ENCODE measurements at places on chromosomes 11 and 22.
A peak's percentile ranks its signal among the peaks of the same experiment; 100 is the strongest.

DNA sequence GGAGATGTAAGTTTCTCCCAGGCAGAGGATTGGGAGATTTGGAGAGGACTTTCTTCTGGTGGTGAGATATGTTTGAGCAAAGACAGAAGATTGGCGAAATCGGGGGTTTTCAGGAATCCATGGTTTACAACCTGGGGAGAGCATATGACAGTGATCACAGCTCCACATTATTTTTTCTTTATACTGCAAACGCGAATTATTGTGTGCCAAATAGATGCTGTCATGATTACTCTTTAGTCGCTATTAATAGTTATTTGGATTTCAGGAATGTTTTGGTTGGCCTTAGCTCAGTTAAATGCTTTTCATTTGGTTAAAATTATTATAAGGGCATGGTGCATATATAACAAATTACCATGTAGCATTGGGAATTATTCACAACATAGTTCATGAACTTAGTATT lies 15.2 kb downstream of the ATXN10 start:
- no peak for DNase-seq

GRCh38 chr11:8081591-8082250 lies 710 bp downstream of the TUB start:
- no peak for DNase-seq

DNA sequence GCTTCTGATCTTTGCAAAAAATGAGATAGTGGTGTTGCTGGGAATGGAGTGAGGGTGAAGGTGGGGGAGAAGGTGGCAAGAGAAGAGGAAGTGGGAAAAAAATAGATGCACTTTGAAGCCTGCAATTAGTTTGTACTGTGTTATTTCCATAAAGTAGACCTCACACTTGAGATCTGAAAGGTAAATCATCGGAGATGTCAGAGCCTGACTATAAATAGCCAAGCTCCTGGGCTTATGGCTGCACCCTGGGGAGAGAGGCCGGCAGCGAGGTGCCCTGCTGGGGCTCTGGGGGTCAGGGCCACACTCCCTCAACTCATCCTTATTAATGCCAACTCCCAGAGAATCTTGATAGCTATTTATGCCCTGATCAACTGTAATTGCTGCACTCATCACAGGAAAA lies 134.4 kb downstream of the NXPE2 start:
- no peak for DNase-seq

DNA sequence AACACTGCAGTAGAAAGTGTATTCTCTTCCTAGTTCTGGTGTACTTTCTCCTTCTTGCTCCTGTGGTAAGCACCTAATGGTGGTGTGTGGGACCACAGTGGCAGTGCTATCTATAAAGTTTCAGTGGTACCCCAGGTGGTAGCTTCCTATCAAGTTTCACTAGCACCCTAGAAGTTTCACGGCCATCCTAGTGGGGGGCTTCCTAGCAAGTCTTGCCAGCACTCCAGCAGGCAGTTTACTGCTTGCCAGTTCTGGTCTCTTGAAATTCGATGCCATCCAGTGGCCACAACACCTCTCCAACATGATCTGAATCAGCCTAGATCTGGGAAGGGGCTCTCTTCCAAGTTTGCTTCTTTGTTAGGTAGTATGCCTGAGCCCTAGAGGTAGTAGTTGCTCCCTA lies 229.6 kb downstream of the SWAP70 start:
- no peak for DNase-seq

DNA sequence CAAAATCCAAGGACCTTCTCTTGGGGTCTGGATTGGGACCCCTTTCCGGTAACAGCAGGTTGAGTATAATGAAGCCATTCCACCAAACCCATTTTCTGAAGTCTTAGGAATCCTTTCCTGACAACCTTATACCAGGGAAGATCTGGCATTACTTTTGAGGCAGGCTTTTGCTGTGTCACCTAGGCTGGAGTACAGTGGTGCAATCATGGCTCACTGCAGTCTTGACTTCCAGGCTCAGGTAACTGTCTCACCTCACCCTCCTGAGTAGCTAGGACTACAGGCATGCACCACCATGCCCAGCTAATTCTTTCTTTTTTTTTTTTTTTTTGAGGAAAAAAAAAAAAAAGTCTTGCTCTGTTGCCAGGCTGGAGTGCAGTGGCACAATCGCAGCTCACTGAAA lies 55.8 kb upstream of the TREH start:
- DNase-seq: no peak

DNA sequence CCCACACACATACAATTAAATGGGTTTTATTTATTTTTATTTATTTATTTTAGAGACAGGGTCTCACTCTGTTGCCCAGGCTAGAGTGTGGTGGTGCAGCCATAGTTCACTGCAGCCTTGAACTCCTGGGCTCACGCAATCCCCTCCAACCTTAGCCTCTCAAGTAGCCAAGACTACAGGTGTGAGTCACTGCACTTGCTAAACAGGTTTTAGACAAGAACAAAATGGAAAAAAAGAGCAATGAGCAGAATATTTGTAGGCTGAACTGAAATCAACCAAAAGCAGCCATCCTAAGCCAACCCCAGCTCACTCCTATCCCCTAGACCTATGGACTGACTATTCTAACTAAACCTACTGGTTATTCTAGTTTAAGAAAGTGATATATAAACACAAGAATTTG lies 37.8 kb downstream of the MRE11 start:
- DNase-seq: no peak

DNA sequence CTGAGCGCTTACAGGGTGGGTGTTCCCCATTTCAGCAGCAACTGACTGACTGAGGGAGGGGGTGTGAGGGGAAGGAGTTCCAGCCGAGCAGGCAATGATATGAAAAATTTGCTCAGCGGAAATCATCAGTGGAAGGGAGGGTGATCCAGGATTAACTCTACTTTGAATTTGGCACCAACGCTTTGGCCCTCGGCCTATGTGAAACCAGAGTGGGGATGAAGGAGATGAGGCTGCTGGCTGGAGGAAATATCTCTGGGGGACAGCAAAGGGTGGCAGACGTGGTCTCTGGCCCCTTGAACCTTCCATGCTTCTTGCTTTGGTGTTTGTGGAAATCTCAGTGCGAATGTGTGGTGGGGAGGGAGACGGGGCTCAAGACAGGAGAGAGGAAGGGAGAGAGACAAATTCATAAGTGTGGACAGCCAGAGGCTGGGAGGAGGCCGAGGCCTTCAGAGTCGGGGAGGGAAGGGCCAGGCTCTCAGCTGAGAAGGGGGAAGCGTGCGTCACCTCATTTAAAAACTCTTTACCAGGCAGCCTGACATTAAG lies 83.6 kb downstream of the FDX1 start:
- DNase-seq: no peak

- DNase-seq: no peak
These were observed 96.1 kb downstream of the FDX1 start for GRCh38 chr11:110525883-110526282.

DNA sequence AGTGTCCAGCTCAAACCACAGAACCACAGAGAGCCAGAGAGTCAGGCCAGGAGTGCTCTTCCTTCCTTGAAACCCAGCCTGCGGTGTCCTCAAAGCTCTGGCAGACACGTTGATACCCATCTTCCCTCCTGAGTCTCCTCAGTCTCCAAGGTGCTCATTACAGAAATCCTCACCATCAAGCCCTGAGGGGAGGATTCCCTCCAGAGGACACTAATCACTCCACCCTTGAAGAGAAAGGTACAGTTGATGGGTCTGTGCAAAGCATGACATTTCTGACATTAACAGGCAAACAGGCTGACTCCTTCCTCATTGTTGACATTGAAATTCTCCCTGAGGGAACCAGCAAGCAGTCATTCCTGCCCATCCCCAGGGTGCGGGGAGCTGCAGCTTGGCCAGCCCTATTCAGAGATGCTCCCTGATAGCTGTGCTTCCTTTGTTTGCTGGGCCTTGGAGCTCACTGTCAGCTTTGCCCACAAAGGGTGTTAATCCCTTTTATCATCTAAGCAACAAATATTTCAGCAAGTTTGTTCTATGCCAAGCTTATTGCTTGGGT lies 101.7 kb upstream of the CSNK2A3 start:
- no peak for DNase-seq

DNA sequence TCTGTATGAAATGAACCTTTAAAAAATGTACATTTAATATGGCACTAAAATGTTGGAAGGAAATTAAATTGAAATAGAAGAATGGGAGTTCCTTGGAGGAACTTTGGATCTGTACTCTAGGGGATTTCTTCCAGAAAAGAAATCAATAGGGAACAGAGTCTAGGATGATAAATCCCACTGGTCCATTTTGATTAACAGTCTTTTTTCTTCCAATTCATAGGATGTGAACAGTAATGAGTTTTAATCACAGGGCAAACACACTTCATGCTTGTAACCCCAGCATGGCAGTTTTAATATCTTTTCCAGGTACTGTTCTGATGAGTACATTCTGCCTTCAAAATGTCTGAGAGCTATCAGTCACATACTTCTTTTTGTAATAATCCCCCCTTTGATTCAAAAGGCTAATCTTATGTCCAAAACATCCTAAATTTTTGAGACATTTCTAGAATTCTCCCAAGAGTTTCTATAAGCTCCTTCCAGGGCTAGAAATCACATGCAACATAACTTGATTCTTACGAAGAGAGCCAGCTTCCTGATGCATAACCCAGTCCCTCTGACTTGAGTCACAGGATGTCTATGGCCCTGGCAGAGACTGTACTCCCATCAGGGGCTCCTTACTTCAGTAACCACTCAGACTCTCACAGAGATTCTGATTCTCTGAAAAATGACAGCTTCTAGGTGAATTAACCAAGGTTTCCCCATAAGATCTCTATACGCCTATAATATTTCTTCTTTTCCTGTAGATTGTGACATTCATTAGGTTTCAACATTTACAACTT lies 112.9 kb downstream of the SLC36A4 start:
- DNase-seq: no peak

GRCh38 chr11:117413616-117414015 lies 86.0 kb downstream of the CEP164 start:
- DNase-seq: no peak

DNA sequence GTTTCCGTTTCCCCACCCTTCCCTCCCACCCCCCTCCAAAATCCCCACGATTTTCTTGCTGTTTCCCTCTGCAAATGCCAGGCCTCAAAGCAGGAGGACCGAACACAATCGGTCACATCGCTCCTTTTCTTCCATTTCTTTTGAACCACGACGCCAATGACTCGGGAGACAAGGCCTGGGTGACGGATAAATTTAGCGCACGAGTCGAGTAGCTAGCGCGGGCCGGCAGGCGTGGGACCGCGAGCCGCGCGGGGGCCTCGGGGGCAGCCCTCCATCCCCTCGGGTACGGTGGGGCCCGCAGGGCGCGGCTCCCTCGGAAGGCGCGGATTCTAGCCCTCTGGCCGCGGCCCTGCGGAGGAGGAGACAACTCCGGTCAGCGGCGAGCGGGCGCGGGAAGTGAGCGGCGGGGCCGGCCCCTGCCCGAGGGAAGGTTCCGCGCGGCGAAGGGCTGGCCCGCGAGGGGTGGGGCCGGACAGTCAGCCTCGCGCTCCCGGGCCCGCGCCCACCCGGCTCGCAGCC lies 414 bp downstream of the JOSD1 start:
- no peak for DNase-seq

DNA sequence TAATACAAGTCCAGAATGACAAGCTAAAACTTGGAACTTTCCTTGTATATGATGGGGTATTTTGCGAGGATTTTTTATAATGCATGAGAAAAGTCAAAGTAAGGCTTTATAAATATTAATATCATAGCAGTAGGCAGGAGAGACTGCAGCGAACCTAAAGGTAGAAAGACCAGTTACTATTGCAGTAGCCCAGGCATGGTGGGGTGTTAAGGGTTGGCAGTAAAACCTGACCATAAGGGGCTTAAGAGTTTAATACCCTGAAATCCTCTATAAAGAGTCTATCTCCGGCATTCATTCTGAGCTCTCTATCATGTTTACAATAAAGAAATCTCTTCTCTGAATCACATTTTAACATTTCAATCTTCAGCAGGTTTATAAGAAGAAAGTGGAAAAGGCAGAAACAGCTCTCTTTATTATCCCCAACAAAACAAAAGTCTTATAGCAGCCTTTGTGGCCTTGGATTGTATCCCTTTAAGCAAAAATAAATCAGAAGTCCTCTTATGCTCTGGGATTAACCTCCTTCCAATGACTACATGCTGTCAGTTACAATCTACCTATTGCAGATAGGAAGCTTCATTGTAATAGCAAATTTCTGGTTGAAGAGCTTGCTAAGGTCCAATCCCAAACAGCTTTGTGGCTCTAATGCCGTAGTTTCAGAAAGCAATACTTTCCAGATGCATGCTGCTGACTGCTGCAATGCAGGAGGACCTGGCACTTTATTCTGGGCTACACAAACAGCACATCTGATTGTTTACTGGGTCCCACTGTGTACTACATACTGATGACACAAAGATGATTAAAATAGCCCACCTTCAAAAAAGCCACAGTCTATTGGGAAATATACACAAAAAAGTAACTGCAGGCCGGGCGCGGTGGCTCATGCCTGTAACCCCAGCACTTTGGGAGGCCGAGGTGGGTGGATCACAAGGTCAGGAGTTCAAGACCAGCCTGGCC lies 45.8 kb downstream of the SIK3 start:
- no peak for DNase-seq

DNA sequence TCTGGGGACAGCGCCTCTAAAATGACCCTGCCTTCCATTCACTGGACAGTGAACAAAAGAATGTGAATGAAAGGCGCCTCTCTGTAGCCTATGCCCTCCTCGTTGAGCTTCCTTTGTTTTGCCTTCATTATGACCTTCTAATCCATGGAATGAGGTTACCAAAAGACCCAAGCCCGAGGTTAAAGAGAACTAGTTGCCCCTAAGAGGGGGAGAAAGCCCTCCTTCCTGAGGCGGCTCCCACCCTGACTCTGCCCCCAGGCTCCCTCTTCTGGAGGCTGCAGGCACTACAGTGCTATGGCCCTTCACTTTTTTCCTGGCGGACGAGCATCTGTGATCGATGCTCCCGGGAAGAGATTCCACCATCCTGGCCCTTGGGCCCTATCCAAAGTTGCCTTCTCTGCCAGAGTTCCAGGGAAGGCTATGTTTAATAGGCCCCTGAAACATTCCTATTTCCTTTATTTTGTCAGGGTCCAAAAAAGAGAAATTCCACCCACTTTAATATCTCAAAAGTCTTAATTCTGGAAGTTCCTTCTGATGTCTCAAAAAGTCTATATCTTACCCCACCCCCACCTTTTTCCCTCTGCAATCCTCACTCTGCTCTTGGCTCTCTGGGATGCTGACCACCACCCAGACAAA lies 147.3 kb downstream of the FEZ1 start:
- peak; percentile 54 for DNase-seq

DNA sequence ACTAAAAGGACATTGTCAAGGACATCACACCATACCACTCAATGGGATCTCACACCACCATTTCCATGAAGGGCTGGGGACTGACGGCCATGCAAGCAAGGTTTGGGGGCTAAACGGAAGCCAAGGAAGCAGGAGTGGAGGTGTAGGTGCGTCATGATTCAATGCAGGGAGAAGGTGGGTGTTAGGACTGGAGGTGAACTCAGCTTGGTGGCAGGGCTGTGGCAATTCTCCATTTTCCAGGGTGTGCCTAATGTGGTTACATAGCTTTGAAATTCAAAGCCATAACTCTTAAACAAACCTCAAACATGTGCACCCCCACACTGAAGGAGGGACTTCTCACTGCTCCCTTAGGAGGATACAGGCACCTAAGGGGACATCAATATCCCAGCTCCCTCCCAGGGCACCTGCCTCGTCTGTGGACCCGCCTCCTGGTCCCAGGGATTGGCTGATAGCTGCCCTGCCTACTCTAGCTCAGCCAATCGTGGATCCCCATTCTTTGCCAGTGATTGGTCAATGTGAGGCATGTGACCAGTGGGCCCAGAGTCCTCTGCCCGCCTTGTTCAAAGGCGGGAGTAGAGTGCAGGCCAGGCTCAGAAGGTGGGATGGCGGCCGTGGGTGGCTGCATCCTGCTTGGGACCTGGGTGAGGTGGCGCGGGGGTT lies 64.6 kb downstream of the CTTN start:
- DNase-seq: no peak
